ENCODE measurements at places on chromosomes 1 and 21.

DNA sequence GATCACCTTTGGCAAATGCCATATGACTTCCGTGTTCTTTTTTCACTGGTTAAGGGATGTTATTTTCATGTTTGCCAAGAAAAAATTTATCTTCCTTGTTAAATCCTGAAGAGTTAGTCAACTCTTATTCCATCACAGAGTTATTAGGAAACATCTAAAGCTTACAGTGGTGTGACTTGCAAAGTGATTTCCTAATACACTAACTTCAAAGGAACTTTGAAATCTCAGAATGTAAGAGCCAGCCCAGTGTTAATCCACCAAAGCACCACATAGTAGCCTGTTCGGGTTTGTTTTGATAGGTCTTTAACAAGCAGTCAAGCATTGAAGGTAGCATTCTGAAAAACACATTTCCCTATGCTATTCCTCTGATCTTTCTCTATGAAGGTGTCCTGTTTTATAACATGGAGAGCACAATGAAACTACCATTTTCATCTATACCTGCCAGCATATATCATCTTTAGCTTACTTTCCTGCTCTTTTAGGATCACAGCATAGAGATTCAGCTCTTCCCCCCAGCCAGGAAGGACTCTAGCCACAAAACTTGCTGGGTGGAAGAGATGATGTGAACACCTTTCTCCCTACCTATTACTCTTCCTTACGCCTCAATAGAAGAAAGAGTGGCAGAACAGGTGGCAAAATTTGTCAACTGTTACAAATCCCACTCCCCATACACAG is 82.4 kb upstream of the MAGI3 start:
- DNase-seq: no peak

GRCh38 chr21:42079939-42080787 is 9.0 kb downstream of the UMODL1 start:
- DNase-seq: no peak

GRCh38 chr1:214604523-214604922 is 1.5 kb downstream of the CENPF start:
- DNase-seq: no peak

DNA sequence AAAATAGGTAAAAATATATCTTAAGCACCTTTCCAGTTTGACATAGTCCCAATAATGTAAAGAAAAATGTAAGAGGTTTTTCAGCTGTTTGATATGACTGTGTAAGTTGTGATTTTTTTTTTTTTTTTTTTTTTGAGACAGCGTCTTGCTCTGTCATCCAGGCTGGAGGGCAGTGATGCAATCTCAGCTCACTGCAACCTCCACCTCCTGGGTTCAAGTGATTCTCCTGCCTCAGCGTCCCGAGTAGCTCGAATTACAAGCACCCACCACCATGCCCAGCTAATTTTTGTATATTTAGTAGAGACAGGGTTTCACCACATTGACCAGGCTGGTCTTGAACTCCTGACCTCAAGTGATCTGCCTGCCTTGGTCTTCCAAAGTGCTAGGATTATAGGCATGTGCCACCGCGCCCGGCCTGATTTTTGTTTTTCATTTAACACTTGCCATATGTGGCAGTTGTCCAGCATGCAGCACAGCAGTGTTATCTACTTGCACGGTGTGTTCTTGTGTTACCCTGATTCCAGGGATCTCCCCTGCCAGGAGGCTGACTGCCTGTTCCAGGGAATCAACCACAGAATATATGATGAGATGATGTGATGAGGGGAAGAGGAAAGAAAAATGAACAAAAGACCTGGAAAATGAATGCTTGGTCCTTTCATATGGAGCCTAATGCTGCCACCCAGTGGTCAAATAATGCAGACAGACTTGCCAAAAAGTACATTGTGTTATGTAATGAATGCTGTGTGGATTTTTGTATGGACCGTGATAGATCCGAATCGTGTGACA is 79.0 kb downstream of the RAVER2 start:
- DNase-seq: peak; percentile 10

DNA sequence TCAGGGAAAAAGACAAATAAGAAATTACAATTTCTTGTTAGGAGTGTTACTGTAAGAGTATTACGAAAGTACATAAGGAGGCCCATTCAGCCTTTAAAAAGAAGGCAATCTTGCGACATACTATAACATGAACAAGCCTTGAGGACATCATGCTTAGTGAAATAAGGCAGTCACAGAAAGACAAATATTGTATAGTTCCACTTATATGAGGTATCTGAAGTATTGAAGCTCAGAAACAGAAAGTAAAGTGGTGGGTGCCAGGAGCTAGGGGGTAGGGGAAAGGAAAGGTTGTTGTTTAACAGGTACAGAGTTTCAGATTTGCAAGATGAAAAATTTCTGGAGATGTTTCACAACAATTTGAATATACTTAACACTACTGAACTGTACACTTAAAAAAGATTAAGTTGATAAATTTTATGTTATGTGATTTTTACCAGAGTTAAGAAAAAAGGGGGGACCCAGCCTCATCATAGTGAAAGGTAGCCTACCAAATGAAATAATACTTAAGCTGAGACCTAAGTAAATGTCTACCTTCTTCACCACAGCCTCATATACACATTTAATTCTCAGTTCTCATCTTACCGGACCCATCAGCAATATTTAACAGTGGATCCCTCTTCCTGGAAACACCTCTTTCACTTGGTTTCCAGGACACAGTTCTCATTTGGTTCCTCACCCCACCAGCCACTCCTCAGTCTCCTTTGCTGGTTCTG is 19.5 kb downstream of the USP24 start:
- DNase-seq: no peak

- DNase-seq: no peak
Measured at GRCh38 chr1:40384887-40385286, 11.4 kb downstream of the SMAP2 start.

GRCh38 chr1:91014475-91014874 is 7.4 kb downstream of the ZNF644 start:
- no peak for DNase-seq

DNA sequence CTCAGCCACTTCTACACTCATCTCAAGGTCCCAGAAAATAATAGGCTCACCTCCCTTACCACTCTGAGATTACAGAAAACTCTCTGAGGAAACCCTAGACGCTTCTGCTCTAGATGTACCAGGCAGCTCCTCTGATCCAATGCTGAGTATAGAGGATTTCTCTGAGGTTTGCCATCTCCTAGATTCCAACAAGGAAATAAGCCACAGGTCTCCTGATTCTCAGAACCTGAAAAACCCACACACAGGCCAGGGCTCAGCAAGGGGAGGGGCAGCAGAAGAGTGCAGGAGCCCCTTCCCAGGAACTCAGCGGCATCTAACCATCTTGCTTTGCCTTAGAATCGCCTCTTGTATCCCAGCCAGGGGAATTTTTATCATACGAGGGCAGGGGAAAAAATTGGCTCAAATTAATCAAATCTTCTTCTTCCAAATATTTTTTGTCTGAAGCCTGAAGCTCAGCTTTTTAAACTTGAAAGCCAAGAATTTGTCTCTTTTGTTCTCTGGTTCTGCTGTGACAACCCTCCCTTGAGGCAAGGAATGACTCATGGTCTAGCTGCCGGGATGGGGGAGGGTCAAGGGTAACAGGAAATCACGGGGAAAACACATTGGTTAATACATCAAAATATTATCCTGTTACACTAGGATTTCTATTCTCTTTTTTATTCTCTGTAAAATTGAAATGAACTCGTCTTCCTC is 30.8 kb downstream of the GORAB start:
- no peak for DNase-seq

DNA sequence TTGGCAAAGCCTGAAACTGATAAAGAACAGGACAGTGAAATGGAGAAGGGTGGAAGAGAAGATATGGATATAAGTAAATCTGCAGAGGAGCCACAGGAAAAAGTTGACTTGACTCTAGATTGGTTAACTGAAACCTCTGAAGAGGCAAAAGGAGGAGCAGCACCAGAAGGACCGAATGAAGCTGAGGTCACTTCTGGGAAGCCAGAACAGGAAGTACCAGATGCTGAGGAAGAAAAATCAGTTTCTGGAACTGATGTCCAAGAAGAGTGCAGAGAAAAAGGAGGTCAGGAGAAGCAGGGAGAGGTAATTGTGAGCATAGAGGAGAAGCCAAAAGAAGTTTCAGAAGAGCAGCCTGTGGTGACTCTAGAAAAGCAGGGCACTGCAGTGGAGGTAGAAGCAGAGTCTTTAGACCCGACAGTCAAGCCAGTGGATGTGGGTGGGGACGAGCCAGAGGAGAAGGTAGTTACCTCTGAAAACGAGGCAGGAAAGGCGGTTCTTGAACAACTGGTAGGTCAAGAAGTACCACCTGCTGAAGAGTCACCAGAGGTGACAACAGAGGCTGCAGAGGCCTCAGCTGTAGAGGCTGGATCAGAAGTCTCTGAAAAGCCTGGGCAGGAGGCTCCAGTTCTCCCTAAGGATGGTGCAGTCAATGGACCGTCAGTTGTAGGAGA is 16.3 kb downstream of the CCDC17 start:
- DNase-seq: no peak

GRCh38 chr1:54792686-54793282 is 8.3 kb downstream of the TTC22 start:
- no peak for DNase-seq

DNA sequence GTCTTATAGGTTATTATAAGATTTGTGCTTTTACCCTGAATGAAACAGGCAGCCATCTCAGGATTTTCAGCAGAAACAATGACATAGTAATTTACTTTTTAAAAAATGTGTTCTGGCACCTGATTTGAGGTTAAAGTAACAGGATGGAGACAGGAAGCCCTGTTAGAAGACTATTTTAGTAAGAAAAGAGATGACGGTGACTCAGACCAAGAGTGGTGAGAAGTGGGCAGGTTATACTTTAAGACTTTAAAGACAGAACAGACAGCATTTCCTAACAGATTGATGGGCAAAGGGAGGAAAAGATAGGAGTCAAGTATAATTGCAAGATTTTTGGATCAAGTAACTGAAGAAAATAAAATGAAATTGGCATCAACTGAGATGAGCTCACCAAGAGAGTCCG is 436.8 kb upstream of the NR5A2 start:
- DNase-seq: no peak

DNA sequence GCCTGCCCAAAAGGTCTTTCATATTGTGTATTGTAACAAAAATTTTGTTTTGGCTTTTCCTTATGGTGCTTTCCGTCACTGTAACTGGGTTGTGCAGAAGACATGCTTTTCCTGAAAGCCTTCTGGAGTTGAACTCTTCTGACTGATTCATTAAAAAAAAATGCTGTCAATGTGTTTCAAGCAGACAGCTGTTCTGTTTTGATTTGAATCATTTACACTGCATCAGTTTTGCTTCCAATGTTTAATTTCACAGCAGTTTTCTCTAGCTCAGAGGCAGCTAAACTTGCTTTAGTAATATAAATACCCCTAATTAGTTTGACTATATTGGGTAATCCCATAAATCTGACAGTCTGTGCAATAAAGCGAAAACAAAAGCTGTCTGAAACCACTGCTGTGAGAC is 7.9 kb downstream of the UTP11 start:
- DNase-seq: no peak

DNA sequence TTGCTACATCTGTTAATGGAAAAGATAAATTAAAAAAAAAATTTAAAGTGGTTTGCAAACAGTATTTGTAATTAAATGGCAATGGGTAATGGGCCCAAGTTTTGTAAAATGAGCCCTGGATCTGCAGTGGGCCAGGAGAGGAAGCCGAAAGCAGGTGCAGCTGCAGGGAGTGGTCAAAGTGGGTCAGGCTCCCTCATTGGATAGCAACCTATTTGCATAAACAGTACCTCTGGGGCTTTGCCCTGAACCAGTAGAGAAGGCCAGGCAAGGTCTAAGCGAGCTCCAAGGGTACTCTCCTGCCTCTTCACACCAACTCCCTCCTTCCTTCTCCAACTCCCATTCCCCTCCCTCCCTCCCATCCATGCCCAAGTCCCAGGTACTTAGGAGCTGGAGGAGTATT is 138.9 kb downstream of the HMGB4 start:
- DNase-seq: no peak

GRCh38 chr1:87642581-87643221 is 314.0 kb downstream of the LMO4 start:
- DNase-seq: no peak

DNA sequence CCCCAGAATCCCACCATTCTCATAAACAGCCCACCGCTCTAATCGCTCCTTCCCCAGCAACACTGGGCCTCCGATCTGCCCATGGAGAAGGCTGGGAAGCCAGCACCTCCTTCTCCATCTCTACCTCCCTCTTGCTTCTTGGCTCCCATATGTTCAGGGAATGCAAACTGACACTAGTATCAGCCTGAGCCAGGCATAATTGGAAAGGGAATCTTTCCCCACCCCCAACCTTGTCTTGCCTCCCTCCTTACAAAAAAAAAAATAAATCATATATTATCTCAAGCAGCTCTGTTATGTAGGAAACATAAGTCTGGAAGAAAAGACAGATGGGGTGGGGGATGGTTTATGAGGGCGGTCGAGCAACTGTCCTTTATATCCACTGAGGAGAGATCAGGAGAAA is 127.2 kb downstream of the NAV1 start:
- DNase-seq: no peak

- no peak for DNase-seq
Measured at GRCh38 chr1:199612976-199613774, 414.3 kb upstream of the NR5A2 start.

- no peak for DNase-seq
Measured at GRCh38 chr1:164602480-164603093, 43.6 kb downstream of the PBX1 start.

- DNase-seq: no peak
Measured at GRCh38 chr1:83670909-83671565, 327.9 kb downstream of the TTLL7 start.

GRCh38 chr1:70017770-70018169 is 187.6 kb downstream of the LRRC40 start:
- no peak for DNase-seq

DNA sequence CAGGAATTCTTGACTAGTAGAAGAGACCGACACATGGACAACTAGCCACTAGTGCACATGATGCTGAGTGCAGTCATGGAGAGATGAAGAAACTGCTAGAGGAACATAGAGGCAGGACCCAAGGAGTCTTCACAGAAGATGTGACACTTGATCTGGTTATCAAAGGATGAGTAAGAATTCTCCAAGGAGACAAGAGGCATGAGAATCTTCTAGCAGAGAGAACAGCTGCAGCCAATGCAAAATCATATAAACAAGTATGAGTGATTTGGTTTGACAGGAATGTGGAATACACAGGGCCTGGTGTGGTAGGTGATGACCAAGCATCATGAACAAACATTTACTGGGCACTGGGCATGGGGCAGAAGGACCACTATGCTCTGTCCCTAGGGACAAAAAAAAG is 140.9 kb upstream of the CTTNBP2NL start:
- DNase-seq: no peak

- no peak for DNase-seq
Measured at GRCh38 chr1:17542645-17543044, 3.1 kb downstream of the ARHGEF10L start.

GRCh38 chr1:111142356-111142975 is 2.4 kb downstream of the CEPT1 start:
- DNase-seq: no peak
